ENCODE measurements at places on chromosomes 12 and 14. TPM values are rescaled to one million over a fixed set of nuclear protein-coding genes. Genes with fewer than 3 reads are reported as not detected.

GRCh38 chr14:55535516-55536203 lies 44.3 kb upstream of the KTN1 start:
- peaks cover 4% of the 10 kb centered on the region for H3K36me3 ChIP-seq
- H3K4me3 ChIP-seq = no peak overlapping the region
- H3K27me3 ChIP-seq = peaks cover 2% of the 10 kb centered on the region
- peaks cover 4% of the 10 kb centered on the region for H3K4me1 ChIP-seq
- DNase-seq = no peak

DNA sequence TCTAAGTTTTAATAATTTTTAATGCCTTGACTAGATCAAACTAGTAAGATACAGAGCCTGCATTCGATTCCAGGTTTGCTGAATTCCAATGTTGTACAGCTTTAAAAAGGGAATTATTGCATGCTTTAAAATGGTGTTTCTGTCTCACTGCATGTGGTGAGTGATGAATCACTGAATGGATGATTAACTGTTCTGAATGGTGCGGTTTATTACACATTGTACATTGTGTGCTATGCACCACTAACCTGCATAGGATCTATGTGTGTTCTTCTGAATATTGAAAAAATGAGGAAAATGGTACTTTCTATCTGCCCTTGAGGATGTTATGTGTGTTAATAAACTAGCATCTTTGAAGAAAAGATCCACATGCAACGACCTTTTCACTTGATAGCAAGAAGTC lies 231.7 kb downstream of the NRXN3 start:
- no peak for DNase-seq
- no peak overlapping the region for H3K4me3 ChIP-seq
- no peaks in the 10 kb centered on the region for H3K4me1 ChIP-seq
- H3K27me3 ChIP-seq = peaks cover 2% of the 10 kb centered on the region
- H3K36me3 ChIP-seq = no peaks in the 10 kb centered on the region
- H3K27ac ChIP-seq = no peak overlapping the region

GRCh38 chr12:71164568-71165197 lies 6.9 kb upstream of the TSPAN8 start:
- no peaks in the 10 kb centered on the region for H3K36me3 ChIP-seq
- no peak overlapping the region for H3K4me3 ChIP-seq
- H3K27me3 ChIP-seq = no peaks in the 10 kb centered on the region
- DNase-seq = no peak
- H3K4me1 ChIP-seq = no peaks in the 10 kb centered on the region
- H3K27ac ChIP-seq = no peak overlapping the region

DNA sequence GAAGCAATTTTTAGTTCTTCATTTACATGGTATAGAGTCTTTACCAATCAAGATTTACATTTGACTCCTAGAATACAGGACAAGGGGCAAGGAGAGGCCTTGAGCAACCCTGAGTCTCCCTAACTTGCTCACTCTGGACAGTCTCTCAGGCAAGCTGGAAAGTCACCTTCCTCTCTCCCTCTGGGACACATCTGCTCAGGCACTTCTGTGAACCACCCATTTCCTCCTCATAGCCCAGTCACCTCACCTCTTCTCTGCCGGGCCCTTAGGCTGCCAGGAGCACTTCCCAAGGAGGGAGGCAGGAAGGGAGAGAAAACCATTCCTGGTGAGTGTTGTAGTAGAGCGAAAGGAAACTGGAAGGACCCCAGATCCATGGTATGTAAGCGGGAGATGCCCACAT lies 202.8 kb downstream of the TTC7B start:
- no peaks in the 10 kb centered on the region for H3K36me3 ChIP-seq
- H3K27me3 ChIP-seq = no peaks in the 10 kb centered on the region
- no peak for DNase-seq
- H3K27ac ChIP-seq = no peak overlapping the region

DNA sequence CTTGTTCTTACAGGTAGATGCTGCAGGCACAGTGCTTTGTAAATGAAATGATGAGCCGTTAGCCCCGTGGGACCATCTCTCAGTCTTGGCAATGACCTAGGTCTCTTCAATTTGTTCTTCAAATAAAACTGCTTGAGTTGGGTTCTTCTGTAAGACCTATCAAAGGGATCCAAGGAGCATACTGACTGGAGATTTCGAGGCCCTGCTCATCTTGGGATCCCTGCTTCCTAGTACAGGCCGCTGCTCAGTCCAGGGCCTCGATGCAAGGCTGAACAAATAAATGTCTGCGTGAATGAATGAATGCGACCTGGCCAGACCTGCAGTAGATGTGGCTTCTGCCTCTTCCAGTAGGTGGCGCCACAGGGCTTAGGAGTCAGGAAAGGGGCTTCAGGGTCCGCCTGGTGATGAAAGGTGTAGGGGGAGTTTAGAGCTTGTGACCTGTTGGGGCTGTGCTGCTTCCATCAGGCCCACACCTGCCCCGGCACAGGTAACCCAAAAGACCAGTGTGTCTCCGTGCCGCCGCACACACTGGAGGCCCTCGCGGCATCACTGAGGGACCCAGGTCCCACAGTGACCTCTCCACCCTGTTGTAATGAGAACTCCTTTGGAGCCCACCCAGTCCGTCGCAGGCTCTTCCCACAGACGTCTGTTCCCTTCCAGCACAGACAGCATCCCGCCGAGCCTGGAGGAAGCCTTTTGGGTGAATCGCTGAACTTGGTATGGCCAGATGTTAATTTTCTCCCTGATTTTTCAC lies 4.4 kb downstream of the CACNA1C start:
- H3K36me3 ChIP-seq = no peaks in the 10 kb centered on the region
- peaks cover 8% of the 10 kb centered on the region for H3K4me1 ChIP-seq
- DNase-seq = peak; percentile 27
- H3K27ac ChIP-seq = no peak overlapping the region
- H3K27me3 ChIP-seq = peaks cover 56% of the 10 kb centered on the region

DNA sequence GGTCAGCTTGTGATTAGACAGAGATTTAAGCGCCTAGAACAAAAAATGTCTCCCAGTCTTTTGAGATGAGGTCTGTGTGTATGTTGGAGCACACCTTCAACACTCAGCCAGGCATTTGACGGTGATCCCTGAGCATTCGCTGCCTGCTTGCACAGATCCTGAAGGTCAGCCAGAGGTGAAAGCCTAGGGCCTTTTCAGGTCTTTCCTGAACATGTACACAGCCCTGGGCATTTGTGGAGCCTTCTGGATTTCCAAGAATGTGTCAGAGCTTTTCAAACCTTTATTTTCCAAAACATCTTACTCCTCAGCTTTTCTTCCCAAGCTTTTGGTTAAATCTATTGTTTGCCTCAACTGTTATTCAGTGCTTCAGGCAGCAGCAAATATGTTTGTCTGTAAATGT lies 59.1 kb upstream of the AMN start:
- no peak for DNase-seq
- H3K27ac ChIP-seq = no peak overlapping the region

DNA sequence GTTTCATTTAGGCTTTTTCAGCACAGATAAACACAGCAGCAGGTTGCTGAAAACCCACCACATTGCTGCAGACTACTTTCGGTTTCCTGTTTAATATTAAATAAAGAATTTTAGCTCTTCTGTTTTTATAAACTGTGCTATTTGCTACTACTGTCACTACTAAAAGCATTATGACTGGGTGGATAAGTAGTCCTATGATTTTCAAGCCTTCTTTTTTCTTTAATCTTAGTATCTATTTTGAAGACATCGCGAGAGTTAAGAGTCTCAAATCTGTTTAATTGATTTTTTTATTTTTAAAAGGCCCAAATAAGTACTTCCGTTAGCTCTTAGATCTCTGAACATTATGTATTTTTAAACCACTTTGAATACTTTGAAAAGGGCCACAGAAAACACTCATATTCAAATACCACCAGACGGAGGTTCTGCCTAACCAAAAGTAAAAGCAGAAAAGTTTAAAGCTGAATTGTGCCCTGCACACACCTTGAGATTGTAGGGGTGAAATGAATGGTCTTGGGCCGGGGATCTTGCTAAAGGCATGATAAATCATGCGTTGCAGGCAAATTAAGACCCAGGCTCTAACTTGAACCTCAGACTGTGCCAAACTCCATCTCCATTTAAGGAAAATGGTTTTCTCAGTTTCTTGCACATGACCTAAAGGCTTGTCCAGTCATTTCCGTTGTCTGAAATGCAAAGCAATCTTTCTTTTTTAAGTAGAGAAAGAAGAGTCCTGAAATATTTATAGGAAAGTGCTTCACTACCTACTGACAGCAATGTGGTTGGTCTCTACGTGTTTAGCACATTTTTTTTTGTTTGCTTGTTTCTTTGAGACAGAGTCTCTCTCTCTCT lies 13.6 kb upstream of the FOXN3 start:
- no peaks in the 10 kb centered on the region for H3K27me3 ChIP-seq
- H3K4me1 ChIP-seq = peaks cover 59% of the 10 kb centered on the region
- peaks cover 14% of the 10 kb centered on the region for H3K36me3 ChIP-seq
- H3K27ac ChIP-seq = peak overlapping the region; percentile 94
- peak overlapping the region; percentile 84 for H3K4me3 ChIP-seq

GRCh38 chr12:53508534-53509170 lies 1.4 kb upstream of the NPFF start:
- DNase-seq = peak; percentile 77
- H3K27me3 ChIP-seq = no peaks in the 10 kb centered on the region
- H3K27ac ChIP-seq = peak overlapping the region; percentile 58
- H3K4me1 ChIP-seq = peaks cover 6% of the 10 kb centered on the region
- H3K4me3 ChIP-seq = peak overlapping the region; percentile 8

- no peaks in the 10 kb centered on the region for H3K27me3 ChIP-seq
- H3K4me3 ChIP-seq = no peak overlapping the region
- H3K4me1 ChIP-seq = peaks cover 1% of the 10 kb centered on the region
- H3K27ac ChIP-seq = no peak overlapping the region
- peaks cover 60% of the 10 kb centered on the region for H3K36me3 ChIP-seq
Observed at GRCh38 chr14:30607156-30607780, 14.9 kb upstream of the SCFD1 start.

DNA sequence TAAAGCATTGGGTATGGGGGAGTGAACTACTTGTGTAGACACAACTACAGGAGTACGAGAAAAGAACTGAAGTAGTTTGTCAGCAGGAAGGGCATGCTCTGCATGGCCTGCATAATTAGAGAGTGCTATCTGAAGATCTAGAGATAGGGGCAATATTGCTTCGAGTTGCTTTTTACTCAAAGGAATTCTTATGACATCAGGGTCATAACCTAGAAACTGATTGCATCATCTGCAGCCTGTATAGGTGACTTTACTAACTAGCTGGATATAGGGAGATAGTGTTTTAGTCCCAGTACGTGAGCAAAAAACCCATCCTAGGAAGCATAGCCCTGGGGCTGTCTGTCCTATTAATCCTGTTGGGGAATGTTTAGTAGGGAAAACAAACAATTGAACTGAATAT lies 39.8 kb downstream of the TMTC3 start:
- H3K4me1 ChIP-seq = peaks cover 2% of the 10 kb centered on the region
- no peaks in the 10 kb centered on the region for H3K27me3 ChIP-seq
- H3K36me3 ChIP-seq = peaks cover 44% of the 10 kb centered on the region

Gene HHIPL1
- total RNA-seq = not detected

Gene TAS2R10
- not detected for total RNA-seq

Gene ANO4
- not detected for total RNA-seq

Gene LAG3
- total RNA-seq = 215 TPM

Gene KRT82
- not detected for total RNA-seq

Gene SLC17A8
- not detected for total RNA-seq
